GM04504 (cell line): ENCODE measurements at places on chromosomes 3 and 15.

DNA sequence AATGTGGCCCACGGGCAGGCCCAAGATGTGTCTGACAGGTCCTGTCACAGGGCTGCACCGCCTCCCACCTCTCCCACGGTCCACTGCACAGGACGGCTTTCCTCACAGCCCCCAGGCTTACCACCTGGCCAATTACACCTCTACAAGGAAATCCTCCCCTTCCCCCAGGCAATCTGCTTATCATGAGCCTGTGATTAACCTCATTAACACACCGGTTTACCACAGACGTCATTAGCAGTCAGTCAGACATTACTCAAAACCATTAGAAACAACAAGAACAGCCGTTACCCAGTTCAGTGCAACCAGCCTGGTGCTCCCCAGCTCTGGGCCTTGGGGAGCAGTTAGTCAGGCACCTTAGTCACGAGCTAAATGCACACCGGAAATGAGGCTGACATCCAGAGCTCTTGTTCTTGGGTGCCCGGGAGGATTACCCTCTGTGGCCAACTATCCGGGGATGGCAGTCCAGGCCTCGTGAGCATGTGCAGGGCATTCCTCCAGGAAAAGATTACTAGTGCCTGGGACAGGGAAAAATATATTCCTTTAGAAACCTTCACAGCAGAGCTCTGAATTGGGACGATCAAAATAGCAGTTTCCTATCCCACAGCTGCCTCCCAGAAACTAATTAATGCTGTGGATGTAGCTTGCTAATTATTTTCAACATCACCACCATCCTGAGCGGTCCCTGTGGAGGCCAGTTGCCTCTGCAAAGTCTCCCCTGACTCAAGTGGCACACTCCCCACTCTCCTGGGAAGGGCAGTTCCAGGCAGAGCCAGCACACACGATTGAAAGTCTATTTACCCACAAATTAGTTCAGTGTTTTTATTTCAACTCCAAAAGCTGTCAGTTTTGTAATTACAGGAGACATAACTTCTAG, 117.4 kb upstream of the ZBED2 start:
- no peak for DNase-seq

- DNase-seq, result no peak
Observed at GRCh38 chr15:70376031-70376928, 278.6 kb upstream of the TLE3 start.

DNA sequence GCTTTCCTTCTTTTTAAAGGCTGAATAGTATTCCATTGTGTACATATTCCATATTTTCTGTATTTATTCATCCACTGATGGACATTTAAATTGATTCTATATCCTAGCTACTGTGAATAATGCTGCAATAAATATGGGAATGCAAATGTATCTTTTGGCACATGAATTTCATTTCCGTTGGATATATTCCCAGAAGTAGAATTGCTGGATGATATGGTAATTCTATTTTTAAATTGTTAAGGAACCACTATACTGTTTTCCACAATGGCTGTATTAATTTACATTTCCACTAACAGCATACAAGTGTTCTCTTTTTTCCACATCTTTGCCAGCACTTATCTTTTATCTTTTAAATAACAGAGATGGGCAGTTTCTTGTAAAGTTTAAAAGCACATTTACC, 302.7 kb downstream of the CTNNB1 start:
- DNase-seq, result no peak

DNA sequence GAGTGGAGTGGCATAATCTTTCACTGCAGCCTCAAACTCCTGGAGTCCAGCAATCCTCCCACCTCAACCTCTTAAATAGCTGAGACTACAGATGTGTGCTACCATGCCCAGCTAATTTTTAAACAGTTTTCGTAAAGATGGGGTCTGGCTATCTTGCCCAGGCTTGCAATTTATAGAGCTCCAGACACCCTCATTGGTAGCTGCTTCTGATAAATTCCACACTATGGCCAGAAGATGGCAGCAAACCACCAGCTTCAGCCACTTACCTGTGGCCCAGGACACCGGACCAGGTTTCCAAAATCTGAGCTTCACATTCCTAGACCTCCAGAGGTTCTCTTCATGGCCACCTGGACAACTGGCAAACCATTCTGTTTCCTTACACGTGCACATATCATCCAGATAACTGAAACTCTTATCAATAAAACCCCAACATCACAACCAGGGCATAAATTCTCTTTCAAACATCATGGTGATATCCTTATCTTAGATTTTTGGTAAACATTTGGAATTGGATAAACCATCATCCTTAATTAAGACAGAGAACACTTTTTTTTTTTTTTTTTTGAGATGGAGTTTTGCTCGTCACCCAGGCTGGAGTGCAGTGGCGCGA, 28.9 kb downstream of the FBXW12 start:
- peak; percentile 25 for DNase-seq

DNA sequence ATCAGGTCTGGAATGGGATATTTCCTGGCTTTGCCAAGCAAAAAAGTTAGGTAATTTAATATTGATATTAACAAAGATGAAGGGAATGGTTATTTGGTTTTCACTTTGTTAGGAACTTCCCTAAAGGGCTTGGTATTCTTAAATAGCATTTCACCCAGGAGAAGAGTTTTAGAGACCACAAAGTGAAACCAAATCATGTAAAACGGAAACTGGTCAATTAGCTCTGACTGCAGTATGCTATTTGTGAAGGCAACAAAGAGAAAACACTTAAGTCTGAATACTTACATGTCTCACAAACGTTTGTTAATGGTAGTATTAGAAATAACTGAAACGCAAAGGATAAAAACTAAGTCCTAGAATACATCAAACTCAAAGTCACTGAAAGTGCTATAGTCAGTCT, 32.4 kb upstream of the SETMAR start:
- DNase-seq, result no peak

DNA sequence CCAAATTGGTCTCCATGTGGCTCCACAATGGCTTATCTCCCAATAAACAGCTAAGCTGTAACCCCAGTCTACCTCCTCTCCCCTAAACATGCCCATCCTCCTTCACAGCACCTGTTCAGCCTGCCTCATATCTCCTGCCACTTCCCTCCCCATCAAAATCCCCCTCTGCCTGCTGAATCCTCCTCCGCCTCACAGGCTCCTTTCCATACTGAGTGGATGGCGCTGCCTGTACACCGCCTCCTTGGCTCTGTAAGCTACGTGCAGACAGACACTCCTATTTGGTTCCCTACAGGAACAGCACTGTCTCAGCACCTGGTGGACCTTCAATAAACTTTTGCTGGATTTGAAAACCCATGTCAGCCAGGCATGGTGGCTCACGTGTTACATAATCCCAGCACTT, 53.7 kb downstream of the ADCY5 start:
- no peak for DNase-seq

DNA sequence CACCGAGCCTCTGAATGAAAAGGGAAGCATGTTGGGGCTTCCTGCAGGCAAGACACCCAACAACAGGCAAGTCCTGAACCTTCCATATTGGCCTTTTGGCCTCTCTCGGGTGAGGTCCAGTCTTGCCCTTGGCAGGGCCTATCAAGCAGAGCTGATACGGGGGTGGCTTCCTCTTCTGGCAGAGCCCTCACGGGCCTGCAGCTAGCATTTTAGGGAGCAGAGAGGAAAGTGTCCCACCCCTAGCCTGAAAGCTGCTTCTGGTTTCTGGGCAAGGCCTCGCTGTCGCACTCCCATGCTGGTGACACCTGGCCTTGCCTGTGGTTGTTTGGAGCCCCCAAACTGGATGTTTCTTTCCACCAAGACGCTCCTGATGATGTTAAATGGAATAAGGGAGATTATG, 31.8 kb upstream of the CTSH start:
- DNase-seq, result no peak

DNA sequence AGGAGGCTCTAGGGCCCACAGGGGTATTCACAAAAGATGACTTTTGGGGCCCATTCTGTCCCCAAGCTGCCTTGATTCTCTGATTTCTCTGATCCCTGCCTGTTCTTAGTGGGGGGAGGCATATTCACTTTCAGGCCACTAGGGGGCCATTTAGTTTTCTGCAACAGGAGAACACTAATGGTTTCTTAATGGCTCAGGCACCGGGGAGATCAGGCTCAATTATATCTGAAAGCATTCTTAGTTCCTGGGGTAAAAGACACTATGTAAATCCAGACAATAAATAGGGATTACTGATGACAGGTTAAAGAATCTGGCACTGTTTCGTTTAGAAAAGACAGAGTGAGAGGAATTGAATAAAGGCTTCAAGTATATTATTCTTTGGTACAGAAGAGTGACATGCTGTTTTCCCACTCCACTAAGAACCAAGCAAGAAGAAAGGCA, 2.5 kb upstream of the INAFM2 start:
- no peak for DNase-seq

GRCh38 chr15:69531665-69532027, 79.0 kb downstream of the RPLP1 start:
- DNase-seq, result no peak

GRCh38 chr3:134827213-134827612, 32.2 kb downstream of the EPHB1 start:
- no peak for DNase-seq

- DNase-seq, result no peak
Observed at GRCh38 chr3:89314454-89315098, 207.2 kb downstream of the EPHA3 start.

- no peak for DNase-seq
Observed at GRCh38 chr3:61893840-61894566, 332.6 kb downstream of the PTPRG start.

DNA sequence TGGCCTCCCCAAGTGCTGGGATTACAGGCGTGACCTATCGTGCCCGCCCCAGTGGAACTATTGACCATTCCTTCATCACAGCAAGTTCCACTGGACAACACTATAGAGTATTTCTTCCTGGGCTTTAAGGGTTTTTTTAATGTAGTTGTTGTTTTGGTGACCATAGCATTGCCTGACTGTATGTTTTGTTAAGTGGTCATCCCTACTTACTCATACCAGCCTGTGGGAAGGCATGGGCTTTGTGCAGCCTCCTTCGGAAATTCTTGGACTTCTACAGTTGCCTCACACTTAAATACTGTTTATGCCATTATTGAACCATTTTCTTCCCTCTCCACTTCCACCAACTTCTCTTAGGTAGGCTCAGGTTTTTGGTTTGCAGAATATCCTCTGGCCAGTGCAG, 19.9 kb upstream of the ALPK3 start:
- no peak for DNase-seq
